Mucosa of descending colon (tissue), 3 donors: ENCODE measurements at places on chromosomes 3 and 15.

DNA sequence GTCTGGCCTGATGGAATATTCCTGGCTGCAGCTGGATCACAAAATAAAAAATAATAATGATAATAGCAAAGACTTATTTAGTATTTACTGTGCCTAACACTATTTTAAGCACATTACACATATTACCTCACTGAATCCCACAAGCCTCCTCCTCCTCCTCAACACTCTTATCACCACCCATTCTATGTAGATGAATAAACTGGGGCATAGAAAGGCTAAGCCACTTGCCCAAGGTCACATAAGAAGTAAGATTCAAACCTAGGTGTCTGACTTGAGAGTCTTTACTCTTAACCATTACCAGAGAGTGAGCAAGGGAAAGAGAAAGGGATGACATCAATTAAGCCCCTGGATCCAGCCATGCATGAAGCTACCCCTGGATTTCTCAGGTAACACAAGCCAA, 493.1 kb downstream of the SHQ1 start:
- DNase-seq: no peak

DNA sequence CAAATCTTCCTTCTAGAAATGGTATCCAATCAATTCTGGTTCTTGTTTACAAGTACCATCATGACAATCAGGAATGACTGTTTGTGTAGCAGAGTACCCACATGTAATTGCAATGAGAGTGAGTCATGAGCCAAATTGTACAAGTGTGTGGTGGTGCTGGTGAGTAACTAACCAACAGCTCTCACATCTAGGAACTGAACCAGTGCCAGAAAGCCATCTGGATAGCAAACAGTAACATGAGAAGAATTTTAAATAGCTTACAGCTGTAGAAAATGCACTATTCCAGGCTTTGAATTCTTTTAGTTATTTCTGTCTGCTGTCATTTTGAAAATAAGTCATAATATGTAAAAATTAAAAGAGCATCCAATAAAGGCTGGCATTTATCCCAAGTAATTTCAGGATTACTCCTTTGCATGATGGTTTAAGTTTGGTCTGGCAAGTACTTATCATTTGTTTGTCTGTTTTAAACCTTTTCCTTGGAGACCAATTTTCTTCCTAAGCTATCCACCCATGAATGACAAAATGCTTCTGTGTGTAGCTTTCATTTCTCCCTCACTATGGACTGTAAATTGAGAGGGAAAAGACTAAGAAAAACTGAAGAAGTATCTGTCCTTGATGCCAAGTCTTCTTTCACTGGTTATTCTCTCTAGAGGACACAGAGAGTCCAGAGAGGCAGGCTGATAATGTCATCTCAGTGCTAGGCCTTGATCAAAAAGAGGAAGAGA, 60.0 kb downstream of the PIK3CB start:
- peak; percentile 78 for DNase-seq

DNA sequence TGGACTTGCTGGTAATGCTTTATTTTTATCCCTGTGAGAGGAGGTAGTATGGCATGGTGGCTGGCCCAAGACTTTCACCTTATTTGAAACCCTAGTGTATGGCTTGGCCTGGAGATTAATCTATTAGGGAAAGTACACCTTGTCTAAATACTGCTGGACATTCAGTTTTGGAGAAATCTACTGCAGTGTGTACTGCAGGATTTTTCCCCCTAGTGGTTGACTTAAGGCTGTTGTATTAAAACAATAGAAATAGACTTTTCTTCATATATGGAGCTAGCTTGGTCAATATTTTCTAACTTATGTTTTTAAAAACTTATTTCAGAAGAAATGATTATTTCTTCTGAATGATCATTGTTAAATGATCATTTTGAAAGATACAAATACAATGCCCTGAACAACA, 13.9 kb upstream of the SLITRK3 start:
- no peak for DNase-seq

DNA sequence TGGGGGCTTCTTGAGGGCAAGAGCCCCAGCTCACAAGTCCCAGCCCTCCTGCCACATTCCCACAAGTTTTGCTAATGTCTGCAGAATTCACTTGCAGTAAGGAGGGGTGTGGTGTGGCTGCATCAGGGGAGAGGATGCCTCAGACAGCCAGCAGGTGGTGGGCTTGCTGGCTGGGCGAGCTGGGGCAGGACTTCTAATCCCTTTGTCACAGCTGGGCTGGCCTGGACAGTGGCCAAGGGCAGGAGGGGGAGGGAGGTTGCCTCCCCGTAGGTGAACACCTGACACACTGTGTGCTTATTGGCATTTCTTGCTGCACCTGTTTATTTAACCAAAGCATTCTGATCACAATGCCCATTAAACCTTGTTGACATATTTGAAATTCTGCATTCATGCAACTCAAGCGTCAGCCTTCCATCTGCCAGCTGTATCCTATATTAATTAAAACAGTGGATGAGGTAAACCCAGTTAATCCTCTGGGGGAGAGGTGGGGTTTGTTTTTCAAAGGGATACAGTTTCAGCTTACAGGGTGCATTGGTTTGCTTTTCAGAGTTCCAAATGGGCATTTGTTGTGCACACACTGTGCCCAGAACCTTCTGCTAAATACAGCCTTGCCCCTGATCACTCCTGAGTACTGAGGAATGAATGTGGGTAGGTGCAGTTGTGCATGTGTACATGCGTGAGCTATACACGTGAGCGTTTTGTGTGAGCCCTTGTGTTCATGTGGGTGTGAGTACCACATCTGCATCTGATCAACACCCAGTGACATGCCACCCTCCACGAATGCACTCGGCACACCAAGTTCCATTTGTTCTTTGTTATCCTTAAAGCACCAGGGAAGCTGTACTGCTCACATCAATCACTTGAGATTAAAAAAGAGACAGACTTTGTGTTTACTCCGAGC, 268.7 kb downstream of the XXYLT1 start:
- DNase-seq: peak; percentile 81

GRCh38 chr15:90691982-90692773, 25.0 kb upstream of the BLM start:
- DNase-seq: no peak

- no peak for DNase-seq
Measured at GRCh38 chr3:186237915-186238314, 124.1 kb downstream of the DGKG start.
